Choroid plexus epithelial cell (primary cell): ENCODE measurements at places on chromosomes 13 and 19.

DNA sequence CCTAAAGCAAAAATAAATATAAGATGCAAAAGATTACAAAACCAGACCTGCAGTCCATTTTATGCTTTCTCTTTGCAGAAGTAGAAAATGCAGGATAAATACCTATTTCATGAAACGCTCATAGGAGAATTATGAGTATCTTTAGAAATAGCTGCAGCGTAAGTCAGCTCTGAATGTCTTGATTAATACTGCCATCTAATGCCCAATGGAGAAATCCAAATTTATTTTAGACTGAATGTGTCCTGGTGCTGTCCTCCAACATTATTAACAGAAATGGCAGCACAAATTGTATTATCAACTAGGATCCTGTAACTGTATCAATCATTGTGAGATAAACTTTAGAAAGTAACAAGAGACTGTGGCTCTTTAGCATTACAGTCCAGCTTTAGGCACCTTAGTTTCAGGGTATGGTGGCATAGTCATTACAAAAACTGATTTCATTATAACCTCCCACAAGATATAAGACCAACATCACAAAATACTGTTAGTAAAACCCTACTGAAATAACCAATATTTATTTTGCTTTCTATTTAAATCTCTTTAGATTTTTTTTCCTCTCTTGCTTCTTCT, 162.1 kb upstream of the MIR17HG start:
- peak; percentile 53 for DNase-seq

GRCh38 chr19:41420101-41420880, 6.9 kb downstream of the B3GNT8 start:
- DNase-seq, result no peak

GRCh38 chr19:1189419-1189818, 15.4 kb upstream of the SBNO2 start:
- peak; percentile 48 for DNase-seq

DNA sequence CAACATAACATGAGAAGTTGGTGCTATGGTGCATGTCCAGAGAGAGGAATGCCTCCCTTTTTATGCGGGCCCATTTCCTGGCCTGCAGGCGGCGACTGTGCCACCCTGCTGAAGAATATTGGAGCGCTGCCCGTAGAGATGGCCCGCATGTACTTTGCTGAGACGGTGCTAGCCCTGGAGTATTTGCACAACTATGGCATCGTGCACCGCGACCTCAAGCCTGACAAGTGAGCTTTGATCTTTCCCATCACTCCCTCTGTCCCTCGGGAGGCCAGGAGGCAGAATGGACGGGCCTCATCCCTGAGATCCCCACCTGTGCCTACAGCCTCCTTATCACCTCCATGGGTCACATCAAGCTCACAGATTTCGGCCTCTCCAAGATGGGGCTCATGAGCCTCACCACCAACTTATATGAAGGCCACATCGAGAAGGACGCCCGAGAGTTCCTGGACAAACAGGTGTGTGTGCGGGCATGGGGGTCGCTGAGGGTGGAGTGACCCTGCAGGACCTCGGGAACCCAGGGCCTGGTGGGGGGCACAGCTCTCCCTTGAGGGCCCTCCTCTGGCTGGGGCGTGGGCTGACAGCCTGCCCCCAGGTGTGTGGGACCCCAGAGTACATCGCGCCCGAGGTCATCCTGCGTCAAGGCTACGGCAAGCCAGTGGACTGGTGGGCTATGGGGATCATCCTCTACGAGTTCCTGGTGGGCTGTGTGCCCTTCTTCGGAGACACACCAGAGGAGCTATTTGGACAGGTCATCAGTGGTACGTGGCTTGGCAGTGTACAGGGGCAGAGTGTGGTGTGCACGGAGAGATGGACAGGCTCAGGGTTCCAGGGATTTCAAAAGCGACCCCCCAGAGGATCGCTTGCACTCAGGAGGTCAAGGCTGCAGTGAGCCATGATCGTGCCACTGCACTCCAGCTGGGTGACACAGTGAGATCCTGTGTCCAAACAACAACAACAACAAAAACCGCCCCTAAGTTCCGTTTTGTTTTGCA, 16.2 kb downstream of the DNASE2 start:
- DNase-seq, result no peak

GRCh38 chr19:48290401-48290770, 20.5 kb downstream of the ZNF114 start:
- DNase-seq, result peak; percentile 72

GRCh38 chr19:32802840-32803239, 66.7 kb downstream of the SLC7A9 start:
- no peak for DNase-seq

- DNase-seq, result peak; percentile 74
Measured at GRCh38 chr13:36530050-36530789, 97.9 kb downstream of the CCNA1 start.

GRCh38 chr13:97967226-97967625, 13.8 kb downstream of the IPO5 start:
- DNase-seq, result no peak

DNA sequence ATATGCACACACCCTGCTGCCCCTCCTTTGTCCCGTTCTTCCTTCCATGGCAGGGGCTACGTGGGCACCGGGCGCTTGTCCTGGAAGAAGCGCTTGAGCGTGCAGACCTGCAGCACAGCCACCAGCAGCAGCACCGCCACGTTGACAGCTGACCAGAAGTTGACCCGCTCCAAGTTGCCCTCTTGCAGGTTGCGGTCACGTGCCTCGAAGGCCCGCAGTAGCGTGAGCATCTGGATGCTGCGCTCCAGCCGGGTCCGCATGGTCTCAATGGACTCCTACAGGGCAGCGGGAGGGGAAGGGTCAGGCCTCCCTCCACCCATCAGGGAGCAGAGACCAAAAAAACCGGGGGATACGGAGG, 3.1 kb downstream of the TMED1 start:
- no peak for DNase-seq

DNA sequence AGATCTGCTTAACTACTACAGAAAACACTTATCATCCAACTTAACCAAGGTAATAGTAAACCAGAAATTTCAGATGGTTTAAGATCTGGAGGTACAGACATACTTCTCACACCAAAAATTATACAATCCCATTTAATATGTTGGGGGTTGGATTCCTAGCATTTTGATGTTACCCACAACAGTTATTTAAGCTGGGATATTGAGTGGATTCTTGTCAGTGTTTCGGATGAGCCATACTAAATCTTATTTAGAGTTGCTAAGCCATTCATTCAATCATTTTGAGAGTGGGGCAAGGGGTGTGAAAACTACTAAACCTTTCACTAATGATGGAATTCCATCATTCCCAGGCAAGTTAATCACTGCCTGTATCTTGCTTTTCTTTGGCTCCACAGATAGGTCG, 40.6 kb downstream of the KATNAL1 start:
- DNase-seq, result no peak

DNA sequence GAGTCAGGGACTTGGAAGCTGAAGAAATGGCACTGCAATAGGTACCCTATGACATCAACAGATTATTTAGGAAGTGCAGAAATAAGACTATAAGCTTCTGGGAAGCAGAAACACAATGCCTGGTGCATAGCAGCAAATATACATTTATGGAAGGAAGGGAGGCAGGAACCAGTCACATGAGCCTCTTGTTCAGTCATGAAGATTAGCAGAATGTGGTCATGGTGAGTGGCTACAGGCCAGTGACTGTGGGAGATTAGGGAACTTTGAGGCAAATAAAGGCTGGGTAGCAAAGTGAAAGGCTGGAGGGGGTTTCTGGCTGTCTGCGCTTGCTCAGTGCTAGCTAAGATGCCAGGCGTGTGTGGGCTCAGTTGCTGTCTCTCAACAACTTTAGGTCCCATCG, 96.3 kb downstream of the EPSTI1 start:
- DNase-seq, result no peak

GRCh38 chr19:45253396-45254027, 2.4 kb downstream of the MARK4 start:
- DNase-seq, result no peak

GRCh38 chr19:42006569-42006968, 12.5 kb upstream of the ATP1A3 start:
- DNase-seq, result no peak

DNA sequence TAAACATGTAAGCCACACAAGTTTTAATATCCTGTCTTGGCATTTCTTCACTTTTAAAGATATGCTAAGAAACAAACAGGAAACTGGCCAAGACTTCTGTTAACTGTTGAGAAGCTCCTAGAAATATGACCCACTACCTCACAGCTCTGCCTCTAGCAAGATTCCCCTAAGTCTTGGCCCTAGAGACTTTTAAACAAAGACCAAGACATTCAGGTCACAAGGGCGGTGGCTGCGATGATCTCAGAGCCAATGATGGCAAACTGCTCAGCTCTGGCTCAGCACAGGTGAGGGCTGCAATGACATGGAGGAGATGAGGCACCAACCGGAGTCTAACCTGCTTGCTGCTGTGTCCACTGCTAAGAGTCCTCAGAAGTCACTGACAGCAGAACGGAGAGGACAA, 114.8 kb downstream of the SUCLA2 start:
- DNase-seq, result peak; percentile 26

DNA sequence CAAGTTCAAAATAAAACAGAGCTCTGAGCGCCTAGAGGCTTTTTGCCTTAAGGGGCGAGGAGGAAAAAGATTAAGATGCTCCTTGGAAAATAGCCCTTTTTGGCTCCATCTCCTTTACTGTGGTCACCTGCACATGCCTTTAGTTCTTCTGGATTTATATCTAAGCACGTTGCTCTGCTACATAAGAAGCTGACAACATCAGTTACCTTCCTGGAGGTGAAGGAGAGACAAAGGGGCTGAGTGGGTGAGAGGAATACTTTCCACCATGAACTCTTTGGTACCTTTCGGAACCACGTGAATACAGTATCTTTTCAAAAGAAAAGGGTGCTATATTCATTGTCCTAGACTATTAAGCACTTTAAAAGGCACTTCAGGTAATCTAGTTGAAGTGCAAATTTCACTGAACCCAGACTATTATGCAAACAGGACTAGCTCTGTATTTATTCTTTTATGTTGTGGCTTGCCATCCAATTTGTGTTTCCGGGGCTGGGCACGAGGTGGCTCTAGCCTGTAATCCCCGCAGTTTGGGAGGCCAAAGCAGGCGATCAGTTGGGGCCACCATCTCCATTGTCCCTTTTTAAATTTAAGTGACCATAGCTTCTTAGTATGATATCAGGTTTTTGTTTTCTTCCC, 201.5 kb downstream of the TM9SF2 start:
- DNase-seq, result no peak

GRCh38 chr13:32600890-32601289, 14.6 kb downstream of the PDS5B start:
- DNase-seq, result no peak

- DNase-seq, result no peak
Measured at GRCh38 chr13:64525687-64526086, 2704.4 kb downstream of the PCDH9 start.

DNA sequence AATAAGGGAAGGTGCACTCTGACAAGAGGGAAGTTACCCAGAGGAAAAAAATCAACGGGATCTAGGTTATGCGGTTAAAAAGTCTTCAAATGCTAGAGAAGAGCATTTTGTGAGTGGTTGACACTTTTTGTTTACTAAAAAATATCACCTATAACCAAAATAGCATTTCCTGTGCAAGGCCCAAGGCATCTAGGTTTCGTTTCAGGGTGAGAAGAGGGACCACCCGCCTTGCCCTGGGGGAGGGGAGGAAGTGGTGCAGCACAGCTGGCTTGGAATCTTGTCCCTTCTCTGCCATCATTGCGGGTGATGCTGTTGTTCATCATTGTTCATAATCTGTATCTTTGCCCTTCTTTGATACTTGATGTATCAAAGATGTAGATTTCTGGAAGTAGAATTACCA, 80.6 kb downstream of the NUFIP1 start:
- DNase-seq, result no peak

DNA sequence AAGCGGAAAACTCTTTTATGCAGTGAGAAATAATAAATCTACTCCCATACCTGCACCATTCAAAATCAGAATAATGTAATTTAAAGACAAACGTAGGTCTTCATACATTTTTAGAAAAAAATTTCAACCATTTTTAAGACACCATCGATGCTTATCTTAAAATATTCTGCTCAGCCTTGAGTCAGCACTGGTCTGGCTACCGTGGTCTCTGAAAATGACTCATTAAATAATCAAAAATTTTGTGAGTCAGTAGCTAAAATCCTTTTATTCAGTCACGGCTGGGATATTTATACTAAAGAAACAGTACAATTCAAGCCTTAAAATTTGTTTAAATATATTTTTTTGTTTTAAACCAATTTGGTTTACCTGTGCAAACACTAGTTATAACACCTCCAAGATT, 2862.8 kb upstream of the PCDH20 start:
- DNase-seq, result peak; percentile 55

- DNase-seq, result no peak
Measured at GRCh38 chr19:1860821-1861598, 2.4 kb downstream of the KLF16 start.

DNA sequence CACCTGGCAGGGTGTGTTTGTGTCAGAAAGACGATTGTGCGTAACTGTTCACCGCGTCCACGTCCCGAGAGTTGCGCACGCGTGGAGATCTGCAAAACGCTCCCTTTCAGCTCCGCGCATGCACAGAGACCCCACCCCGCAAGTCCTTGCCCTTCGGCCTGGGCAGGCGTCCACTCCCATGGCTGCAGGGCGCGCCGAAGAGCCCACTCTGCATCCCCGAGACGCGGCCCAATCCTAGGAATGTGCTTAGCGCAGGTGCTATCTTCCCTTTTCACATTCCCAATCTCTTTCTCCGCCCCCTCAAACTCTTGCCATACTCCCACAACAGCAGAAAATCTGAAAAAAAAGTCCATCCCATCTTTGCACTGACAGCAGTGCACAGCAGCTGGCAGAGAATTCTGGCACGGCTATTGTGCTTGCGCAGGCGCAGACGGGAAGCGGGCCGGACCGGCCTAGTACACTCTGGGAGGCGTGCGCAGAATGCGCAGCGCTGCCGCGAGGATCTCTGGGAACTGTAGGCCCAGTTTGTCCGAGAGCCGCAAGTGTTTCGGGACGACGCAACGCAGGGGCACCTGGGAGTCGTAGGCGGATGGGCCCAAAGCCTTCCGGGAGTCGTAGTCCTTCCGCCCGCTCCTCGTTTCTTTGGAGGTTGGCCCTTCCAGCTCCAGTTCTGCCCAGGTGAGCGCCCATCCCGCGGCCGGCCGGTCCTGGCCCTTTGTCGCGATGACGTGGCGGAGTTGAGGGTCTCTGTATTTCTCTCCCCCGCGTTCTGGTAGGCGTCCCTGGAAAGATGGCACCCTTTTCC, 23.1 kb downstream of the ZNF175 start:
- DNase-seq, result peak; percentile 98

DNA sequence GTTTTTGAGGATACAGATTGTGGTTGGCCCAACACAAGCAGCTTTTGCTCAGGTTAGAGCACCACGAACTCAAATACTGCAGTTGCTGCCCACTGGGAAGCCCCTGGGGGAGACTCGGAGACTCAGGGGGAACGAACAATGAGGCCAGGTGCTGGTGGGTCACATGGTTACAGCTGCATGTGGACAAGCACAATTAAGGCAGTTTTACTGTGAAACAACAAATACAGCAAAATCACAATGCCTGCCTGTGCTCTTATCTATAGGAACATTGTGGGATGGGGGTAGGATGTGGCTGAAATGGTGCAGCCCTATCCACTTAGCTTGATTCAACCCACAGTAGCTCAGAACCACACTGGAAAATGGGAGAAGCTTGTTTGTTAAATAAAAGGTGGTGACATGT, 119.7 kb upstream of the SPATA13 start:
- DNase-seq, result no peak
